GM04504 (cell line): ENCODE measurements at places on chromosomes 4 and X.

DNA sequence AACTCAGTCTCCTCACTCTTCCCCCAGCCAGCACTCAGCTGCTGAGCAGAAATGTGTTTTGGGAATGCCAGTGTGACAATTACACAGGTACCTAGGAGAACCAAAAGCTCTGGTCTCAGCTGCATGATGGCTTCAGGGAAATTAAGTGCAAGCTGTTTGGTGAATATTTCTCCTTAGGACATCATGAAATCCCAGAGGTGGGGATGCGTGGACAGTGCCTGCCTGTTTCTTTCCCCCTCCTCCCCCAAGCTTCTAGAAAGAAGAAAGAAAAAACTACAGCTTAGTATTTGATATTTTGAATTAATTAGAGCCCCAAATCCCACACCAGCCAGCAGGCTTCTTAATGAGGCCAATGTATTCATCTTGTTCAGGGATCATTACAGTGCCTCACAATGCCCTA is 243.0 kb downstream of the IDS start:
- DNase-seq = no peak

GRCh38 chr4:115678425-115678941 is 565.1 kb upstream of the NDST4 start:
- DNase-seq = no peak

GRCh38 chr4:141339966-141340365 is 119.3 kb downstream of the ZNF330 start:
- no peak for DNase-seq

DNA sequence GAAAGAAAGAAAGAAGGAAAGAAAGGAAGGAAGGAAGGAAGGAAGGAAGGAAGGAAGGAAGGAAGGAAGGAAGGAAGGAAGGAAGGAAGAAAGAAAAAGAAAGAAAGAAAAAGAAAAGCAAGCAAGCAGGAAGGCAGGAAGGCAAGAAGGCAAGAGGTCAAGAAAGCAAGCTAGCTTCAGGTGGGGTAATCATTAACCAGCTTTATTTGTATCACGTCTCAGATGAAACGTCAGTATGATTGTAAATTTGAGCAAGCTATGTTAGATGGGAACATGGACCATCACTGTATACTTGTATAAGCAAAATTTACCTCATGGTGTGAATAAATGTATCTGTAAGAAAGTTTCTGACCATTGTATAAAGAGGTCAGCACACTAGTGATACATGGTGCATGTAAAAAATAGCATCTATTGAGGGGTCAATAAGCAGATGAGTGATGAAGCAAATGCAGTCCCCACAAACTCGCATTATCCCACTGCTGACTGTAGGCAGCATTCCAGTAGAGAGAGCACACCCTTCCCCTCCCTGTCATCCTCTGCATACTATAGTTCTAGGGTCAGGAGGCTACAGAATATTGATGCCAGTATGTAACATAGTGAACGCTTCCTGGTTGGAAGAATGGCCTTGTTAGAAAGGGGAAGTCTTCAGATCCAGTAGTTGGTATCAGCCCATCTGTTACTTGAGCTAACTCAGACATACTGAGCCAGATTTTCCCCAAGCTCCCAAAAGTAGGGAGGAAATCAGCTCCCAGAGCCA is 16.5 kb upstream of the KLHL34 start:
- DNase-seq = no peak

GRCh38 chrX:79140731-79141130 is 3.8 kb upstream of the GPR174 start:
- DNase-seq = no peak

- DNase-seq = no peak
These were observed 150.4 kb downstream of the CENPC start for GRCh38 chr4:67394879-67395278.

GRCh38 chr4:135194477-135194876 is 992.9 kb upstream of the PABPC4L start:
- DNase-seq = no peak

DNA sequence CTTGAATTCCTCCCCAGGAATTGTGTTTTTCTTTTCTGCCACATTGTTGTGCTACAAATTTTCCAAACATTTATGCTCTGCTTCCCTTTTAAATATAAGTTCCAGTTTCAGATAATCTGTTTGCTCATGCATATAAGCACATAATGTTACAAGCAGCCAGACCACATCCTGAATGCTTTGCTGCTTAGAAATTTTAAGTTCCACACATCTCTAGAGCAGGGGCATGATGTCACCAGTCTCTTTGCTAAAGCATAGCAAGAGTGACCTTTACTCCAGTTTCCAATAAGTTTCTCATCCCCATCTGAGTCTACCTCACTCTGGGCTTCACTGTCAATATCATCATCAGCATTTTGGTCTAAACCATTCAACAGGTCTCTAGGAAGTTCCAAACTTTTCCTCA is 932.5 kb downstream of the SH3BGRL start:
- no peak for DNase-seq

GRCh38 chrX:143296521-143296920 is 220.8 kb downstream of the SPANXN3 start:
- DNase-seq = no peak
